ENCODE measurements at places on chromosomes 11 and 22.

GRCh38 chr11:13924801-13925327 is 37.7 kb upstream of the SPON1 start:
- ATAC-seq: no peak

GRCh38 chr11:72102631-72102945 is 509 bp downstream of the LAMTOR1 start:
- ATAC-seq: peak; percentile 16

- ATAC-seq: no peak
These were observed 670.0 kb upstream of the CCDC90B start for GRCh38 chr11:83956119-83956697.

GRCh38 chr11:125167292-125167953 is 2.9 kb downstream of the PKNOX2 start:
- ATAC-seq: no peak

- no peak for ATAC-seq
These were observed 488.7 kb downstream of the TBC1D22A start for GRCh38 chr22:47250995-47251765.

- ATAC-seq: no peak
These were observed 43.3 kb downstream of the PARVA start for GRCh38 chr11:12420706-12421105.

GRCh38 chr11:76824083-76824939 is 36.4 kb upstream of the ACER3 start:
- ATAC-seq: peak; percentile 86

DNA sequence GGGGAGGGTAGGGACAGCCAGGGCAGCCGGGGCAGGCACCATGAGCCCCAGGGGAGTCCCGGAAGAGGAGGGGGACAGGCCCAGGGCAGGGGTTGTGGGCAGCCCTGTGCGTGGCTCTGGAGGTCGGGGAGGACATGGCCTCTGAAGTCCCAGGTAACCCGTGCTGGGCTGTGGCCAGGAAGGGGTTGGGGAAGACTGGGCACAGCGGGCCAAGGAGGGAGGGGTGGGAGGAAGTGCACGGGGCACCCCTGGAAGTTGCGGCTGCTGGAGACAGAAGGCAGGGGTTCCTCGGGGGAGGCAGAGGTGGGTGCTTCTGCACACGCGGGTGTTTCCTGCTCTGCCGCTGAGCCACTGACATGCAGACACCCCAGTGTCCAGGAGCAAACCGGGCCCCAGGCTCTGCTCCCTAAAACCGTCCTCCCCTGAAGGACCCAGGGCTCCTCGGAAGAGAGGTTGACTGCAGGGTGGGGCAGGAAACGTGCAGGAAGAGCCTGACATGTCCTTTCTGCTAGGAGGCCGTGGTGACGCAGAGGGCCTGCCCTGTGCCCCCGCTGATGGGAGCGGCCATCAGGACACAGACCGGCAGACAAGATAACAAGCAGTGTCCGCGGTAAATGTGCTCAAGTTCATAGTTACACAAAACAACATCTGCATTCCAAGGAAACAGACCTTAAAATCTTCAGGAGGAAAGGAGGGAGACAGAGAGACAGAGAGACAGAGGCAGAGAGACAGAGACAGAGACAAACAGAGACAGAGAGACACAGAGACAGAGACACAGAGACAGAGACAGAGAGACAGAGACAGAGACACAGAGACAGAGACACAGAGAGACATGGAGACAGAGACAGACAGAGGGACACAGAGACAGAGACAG is 5.7 kb downstream of the TNNI2 start:
- peak; percentile 83 for ATAC-seq

DNA sequence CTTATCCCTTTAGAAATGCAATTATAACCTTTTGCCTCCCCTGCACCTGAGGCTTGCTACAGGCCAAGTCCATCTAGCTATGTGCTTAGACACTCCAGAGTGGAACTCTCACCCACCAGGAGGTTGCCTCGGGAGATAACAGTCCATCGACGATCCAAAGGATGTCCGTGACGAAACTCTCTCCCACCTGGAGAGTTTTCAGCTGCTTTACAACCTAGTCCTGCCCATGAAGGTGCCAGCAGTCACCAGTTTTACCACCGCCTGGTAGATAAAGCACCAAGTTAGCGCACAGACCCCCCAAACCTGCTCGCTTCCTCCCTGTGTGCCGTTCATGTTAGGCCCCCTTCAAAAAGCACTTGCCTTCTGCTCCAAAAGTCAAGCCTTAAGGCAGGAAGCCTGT is 53.1 kb upstream of the SHISAL1 start:
- ATAC-seq: no peak

- peak; percentile 32 for ATAC-seq
These were observed 243.2 kb downstream of the CASP12 start for GRCh38 chr11:104655066-104655465.

- ATAC-seq: no peak
These were observed 6.0 kb downstream of the MALAT1 start for GRCh38 chr11:65504674-65505465.

- peak; percentile 10 for ATAC-seq
These were observed 54.3 kb downstream of the SYTL2 start for GRCh38 chr11:85756401-85757200.

- ATAC-seq: no peak
These were observed 5.8 kb downstream of the VSTM5 start for GRCh38 chr11:93844568-93844967.

DNA sequence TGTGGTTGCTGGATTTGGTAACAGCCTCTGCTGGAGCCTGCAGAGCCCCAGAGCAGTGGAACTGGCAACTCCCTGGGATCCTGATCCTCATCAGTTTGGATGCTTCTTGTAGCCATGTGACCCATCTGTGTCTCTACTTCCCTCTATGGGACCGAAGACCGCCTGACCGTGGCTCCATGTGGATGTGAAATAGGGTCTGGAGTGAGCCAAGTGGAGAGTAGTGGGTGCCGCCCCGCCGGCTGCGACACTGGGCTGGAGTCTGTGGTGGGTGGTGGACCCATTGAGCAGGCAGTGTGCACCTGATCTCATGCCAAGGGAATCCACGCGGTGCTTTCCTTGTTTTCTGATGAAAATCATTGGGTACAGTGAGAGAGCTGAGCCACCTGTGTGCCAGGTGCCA is 543.2 kb upstream of the B3GAT1 start:
- no peak for ATAC-seq

DNA sequence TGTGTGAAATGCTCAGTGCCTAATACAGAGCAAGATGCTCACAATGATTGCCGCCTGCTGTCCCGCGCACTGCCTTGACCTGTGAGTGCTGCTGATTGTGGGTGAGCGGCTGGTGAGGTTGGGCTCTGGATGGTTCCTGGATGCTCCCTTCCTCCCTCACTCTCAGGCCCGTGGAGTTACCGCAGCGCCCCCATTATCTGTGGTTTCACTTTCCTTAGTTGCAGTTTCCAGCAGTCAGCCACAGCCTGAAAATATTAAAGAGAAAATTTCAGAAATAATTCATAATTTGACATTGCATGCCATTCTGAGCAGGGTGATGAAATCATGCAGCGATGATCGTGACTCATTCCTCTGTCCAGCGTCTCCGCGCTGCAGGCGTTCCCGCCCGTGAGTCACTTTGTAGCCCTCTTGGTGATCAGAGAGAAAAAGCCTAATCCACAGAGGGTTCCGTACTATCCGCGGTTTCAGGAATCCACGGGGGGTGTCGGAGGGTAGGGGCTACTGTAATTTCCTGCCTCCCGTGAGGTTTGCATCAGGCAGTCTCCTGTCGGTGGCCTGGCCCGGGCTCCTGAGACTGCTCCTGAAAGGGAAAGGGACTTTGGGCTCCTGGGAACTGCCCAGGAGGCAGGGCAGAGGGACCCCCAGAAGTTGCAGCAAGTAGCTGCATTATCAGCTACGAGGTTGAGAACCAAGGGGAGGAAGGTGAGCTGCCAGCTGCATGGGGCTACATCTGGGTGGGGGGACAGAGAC is 10.6 kb downstream of the RPL3 start:
- no peak for ATAC-seq

GRCh38 chr11:75237050-75237449 is 3.5 kb upstream of the TPBGL start:
- ATAC-seq: no peak

DNA sequence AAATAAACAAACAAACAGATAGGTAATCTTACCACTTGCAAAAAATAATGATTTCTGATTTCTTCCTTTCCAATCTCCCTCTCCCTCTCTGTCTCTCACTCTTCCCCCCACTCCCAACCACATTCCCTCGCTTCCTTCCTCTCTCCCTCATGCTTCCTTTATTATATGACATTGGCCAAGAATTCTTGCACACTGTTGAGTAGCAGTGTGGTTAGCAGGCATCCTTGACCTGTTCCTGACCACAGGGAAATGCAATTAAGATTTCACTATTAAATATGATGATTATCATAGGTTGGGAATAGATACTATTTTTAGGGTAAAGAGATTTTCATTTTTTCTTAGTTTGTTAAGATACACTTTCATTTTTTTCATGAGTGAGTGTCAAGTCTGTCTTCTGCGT is 14.7 kb upstream of the PLAAT4 start:
- no peak for ATAC-seq

DNA sequence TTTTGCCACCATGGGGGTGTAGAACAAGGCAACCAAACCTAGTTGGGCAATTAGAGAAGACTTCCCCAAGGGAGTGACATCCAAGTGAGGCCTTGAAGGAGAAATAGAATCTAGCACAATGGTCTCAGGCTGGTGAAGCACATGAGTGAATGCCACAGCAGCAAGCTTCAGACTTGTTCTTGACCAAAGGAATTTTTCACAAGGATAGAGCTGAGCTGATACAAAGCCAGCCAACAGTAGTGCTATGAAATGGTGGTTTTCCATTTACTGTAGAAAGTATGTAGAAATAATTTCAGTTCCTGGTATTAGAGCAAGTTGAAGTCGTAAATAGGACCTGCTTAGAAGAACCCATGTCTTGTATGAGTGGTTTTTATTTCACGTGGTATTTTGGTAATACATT is 148.3 kb upstream of the RASSF10 start:
- ATAC-seq: no peak

GRCh38 chr11:126132319-126132718 is 69.7 kb upstream of the CDON start:
- ATAC-seq: no peak

DNA sequence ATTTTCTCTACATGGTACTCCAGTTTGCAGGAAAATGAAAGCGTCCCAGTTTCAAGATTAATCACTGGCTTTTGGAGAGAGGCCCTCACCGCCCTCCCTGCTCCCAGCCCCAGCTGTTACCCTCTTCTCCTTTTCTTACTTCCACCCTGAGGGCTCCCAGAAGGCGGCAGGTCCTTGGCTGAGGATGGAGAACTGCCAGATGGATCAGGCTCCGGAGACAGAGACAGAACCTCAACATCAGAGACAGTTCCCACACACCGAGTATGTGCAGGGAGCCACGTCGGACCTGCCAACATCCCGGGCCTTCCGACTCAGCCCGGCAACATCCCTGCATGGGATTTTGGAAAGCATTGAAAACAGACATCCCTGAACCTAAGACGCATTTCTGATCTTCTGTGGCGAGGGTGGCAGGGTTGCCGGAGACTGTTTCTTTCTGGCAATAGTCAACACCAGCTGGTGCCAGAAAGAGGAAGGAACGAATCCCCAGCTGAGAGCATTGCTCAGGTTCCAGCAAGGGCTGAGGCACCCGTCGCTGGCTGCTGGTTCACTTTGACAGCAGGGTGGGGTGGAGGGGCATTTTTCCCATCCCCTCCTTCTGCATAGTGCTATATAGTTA is 467.1 kb downstream of the MIAT start:
- no peak for ATAC-seq

DNA sequence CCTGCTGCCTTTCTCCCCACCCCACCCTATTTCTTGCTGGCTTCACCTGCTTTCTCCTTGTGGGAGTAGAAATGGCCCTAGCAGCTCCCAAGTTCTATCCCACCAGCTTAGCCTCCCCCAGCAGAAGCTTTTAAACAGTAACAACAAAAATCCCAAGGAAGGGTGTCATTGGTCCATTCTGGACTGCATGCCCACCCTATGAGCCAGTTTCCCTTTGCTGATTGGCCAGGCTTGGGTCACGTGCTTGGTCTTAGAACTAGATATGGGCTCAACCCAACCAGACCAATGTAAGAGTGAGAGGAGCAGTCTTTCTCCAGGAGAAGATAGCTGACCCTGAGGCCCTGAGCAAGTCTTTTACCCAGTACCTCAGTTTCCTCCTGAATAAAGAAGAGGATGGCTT is 2.3 kb downstream of the MTFP1 start:
- ATAC-seq: no peak

DNA sequence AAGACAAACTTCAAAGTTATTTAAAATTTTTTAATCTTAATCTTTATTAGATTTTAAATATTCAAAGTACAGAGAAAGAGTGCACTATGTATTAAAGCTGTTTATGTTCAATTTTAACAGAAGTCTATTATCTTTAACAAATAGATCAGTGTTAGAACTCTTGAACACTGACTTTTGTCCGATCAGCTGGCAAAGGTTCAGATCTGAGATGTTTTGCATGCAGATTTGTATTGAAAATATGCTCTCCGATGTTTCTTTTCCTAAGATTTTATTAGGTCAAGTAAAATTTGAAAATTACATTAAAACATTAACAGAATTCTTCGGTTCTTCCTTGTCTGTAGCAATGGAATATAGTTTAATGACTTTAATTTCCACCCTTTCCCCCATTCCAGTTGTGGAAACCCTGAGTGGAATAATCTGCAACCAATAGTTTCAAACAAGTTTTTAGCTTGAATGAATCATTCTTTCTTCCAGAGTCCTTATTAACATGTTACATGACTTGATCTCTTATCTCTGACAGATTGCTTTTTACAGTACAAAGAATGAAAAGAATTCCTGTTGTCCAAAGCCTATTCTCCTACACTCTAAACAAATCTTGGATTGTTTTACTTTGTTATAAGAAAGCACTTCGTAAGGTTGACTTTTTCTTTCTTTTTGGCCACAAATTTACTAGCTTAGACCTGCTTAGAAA is 11.4 kb upstream of the TCP11L1 start:
- no peak for ATAC-seq

GRCh38 chr11:113472471-113472870 is 2.7 kb downstream of the DRD2 start:
- ATAC-seq: no peak

DNA sequence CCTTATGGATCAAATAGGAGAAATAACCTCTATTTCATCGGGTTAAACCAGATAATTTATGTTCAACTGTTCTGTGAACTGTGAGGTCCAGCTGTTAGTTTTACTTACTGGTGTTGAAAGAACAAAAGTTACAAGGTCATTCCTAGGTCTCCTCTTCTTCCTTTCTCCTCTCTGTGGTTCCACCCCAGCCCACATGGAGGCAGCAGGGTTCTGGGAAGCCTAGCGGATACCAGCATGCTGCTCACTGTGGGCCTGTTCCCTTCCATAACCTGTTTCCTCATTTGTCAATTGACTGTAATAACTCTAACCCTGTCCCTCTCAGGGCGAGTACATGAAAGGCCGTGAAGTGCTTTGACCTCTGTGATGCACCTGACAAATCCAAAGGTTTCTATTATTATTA is 27.8 kb downstream of the RELT start:
- no peak for ATAC-seq

GRCh38 chr22:34877506-34877905 is 188.5 kb upstream of the ISX start:
- ATAC-seq: no peak

Measured in activated T-helper 17 cell treated with anti-CD3 and anti-CD28 coated beads, Interleukin-2, amount 50 U/mL, for 72 hours (primary cell).